ENCODE measurements at places on chromosomes 3 and 15. TPM values are rescaled to one million over a fixed set of nuclear protein-coding genes. Genes with fewer than 3 reads are reported as not detected.

DNA sequence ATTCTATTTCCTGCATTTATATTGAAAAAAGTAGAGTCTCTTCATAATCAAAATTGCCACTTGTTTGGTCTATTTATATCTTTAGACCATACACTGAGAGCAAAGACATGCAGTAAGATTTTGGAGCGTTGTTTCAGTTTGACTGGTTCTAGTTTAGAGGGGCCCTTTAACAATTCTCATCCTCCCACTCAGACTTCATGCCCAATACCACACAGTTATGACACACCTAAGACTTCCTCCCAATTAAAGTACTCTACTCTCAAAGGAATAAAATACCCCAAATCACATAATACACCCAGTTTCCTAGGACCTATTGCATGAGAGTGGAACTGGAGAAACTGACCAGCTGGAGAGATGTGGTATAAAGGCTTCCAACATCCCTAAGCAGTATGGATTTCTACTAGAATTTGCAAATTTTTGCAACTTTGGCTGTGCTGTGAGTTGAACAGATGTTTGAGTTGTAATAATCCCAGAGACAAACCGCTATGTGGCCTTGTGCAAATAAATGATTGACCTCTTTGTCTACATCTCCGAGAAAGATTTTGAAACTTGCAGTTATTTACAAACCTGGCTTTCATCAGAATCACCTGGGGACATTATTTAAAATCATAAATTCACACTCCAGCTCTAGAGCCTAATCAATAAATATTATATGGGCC, 170.0 kb upstream of the ROBO2 start:
- no peak for ATAC-seq

DNA sequence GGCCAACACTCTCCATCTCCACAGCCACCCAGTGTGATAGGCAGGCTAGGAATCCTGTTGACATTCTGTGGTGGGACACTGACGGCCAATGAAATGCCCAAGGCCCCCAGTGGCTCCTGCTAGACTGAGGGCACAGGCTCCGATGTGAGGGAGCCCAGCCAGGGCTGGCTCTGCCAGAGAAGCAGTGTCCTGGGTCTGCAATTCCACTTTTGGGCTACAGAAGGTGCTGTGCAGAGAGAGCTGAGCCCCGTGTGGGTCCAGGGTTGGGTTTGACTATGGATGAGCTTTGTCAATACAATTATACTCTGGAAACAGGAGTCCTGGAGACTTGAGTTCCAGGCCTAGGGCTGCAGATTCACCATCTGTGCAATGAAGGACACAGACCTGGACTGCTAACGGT, 55.7 kb upstream of the TMEM115 start:
- no peak for ATAC-seq

The FOXB1 gene
- total RNA-seq: 7.1 TPM

The IQCF5 gene
- total RNA-seq: not detected

All from motor neuron (in vitro differentiated cells).